Endodermal cell (in vitro differentiated cells): ENCODE measurements at places on chromosomes 13 and 19. TPM values are rescaled to one million over a fixed set of nuclear protein-coding genes. Genes with fewer than 3 reads are reported as not detected.

UCHL3 gene
- total RNA-seq: 25.7 to 37.8 TPM (median 30.6 TPM) in 3 replicates

SEMA6B gene
- total RNA-seq: 28.1 and 28.9 TPM in 2 replicates

SMIM44 gene
- total RNA-seq: not detected in 3 replicates

DNA sequence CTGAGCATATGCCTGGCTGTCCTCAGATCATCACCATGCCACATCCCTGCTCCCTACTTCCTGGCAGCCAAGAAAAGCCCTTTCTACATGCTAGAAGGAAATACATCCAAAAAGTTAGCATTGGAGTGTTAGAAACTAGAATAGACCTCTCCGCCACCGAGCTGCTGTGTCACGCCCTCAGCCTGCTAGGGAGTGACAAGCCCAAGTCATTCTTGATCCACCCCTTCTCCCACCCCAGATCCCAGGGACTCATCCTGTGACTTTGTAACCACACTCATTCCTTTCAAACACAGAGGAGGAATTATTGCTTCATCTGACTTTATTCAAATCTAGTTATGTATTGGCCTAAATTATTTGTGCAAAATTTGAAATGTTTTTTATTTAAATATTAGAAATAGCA lies 45.3 kb downstream of the POLR1D start:
- H3K4me1 ChIP-seq: no peaks in the 10 kb centered on the region
- no peaks in the 10 kb centered on the region for H3K27me3 ChIP-seq
- no peak overlapping the region for H3K27ac ChIP-seq
- DNase-seq: no peak
- H3K36me3 ChIP-seq: peaks cover 3% of the 10 kb centered on the region
- H3K4me3 ChIP-seq: no peak overlapping the region

DNA sequence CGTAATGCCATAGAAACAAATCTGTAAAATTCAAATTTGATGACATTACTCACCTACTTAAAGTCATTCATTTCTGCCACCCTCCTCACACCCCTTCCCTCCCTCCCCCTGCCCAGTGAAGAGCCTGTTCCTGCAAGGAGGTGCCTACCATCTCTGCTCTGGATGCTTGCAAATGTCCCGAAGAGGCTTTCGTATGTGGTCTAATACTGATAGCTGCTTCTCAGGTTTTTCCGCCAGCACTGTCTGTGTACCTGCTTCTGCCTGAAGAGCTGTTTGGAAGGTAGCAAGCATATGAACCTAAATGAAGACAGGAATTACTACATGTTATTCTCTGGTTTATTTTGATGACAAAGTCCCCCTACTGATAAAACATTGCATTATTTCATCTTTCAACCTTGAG lies 57.1 kb downstream of the GPALPP1 start:
- H3K36me3 ChIP-seq: no peaks in the 10 kb centered on the region
- no peaks in the 10 kb centered on the region for H3K27me3 ChIP-seq
- peak overlapping the region; percentile 78 for H3K4me3 ChIP-seq
- peak; percentile 56 for DNase-seq

DNA sequence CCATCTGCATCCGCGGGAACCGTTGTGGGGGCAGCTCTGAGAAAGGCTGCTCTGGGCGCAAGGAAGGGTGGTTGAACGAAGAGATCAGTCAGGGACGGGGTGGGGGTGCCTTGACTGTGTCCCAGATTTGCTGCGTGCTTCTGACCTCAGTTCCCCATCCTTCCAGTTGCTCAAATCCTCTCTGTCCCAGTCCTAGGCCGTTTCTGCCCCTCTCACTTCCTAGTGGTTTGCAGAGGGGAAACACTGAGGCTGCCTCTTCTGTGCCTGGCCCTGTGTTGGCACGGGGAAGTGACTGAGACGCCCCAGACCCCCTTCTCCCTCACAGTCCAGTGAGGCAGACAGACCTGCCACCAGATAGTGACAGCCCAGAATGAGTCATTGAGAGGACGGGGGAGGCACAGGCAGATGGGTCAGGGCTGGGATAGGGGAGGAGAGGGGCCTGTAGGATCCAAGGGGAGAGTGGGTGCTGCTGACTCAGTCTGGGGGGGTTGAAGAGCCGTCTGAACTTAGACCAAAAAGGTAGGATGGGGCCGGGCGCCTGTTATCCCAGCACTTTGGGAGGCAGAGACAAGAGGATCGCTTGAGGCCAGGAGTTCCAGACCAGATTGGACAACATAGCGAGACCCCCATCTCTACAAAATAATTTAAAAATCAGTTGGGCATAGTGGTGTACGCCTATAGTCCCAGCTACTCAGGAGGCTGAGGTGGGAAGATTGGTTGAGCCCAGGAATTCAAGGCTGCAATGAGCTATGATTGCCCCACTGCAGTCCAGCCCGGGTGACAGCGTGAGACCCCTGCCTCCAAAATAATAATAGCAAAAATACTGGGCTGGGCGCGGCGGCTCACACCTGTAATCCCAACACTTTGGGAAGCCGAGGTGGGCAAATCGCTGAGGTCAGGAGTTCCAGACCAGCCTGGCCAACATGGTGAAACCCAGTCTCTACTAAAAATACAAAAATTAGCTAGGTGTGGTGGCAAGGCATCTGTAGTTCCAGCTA lies 26.5 kb downstream of the NUMBL start:
- H3K36me3 ChIP-seq: peaks cover 6% of the 10 kb centered on the region
- no peak for DNase-seq
- H3K27ac ChIP-seq: no peak overlapping the region
- H3K27me3 ChIP-seq: peaks cover 7% of the 10 kb centered on the region
- H3K4me3 ChIP-seq: peak overlapping the region; percentile 75
